Left ventricle myocardium inferior (tissue), 1 donor: ENCODE measurements at places on chromosomes 1 and 21. TPM values are rescaled to one million over a fixed set of nuclear protein-coding genes. Genes with fewer than 3 reads are reported as not detected.
A peak's percentile ranks its signal among the peaks of the same experiment; 100 is the strongest.

Gene VCAM1
- 4.0 TPM for total RNA-seq

Gene EPS8L3
- 0.11 TPM for total RNA-seq

Gene KRTAP19-2
- total RNA-seq = not detected

Gene INPP5B
- total RNA-seq = 10.9 TPM

Gene YIPF1
- 13.9 TPM for total RNA-seq

DNA sequence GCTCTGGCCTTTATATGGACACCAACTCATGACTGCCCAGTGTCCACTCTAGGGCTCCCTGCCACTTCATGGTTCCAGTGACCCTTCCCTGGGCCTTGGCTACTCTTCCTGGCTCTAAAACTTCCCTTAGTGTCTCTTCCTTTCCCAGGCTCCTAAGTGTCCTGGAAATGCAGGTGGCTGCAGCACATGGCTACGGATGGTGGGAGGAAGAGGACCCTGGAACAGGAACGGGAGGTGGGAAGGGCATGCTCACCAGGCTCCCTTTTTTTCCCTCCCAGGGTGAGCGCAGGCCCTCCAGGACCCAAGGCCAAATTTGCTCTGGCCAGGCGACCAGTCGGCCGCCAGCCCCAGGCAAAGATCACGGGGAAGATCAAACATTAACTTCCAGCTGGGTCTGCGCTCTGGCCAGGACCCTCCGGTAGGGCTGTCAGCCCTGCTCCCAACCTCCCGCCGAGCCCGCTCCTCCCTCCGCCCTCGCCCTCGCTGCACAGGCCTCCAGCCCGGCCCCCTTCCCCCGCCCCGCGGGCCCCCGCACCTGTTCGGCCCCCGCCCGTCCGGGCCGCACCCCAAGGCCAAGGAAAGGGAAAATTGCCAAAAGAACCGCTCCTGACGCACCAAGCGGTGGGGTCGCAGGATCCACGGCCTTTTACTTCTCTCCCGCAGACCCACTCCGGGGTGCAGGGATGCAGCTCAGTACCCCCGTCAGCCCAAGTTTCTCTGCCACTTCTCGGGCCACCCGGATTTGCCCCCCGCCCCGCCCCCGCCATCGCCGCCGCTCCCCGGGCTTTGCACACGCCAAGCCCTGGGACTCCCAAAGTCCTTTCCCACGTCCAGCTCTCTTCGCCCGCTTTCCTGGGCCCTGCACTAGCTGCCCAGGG lies 894 bp downstream of the TCEA3 start:
- no peaks in the 10 kb centered on the region for H3K27me3 ChIP-seq
- H3K4me1 ChIP-seq = peaks cover 67% of the 10 kb centered on the region

DNA sequence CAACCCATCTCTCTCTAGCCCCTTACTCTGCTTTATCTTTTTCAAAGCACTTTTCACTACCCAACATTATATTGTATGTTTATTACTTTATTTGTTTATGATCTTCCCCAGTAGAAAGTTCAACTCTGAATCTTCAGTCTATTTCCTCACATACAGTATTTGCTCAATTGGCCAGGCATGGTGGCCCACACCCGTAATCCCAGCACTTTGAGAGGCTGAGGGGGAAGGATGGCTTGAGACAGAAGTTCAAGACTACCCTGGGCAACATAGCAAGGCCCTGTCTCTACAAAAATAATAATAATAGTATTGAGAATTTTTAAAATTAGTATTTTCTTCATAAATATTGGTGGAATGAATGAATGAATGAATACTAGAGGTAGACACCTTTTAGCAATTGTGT lies 1.2 kb downstream of the STPG1 start:
- peak overlapping the region; percentile 80 for H3K4me3 ChIP-seq
- no peaks in the 10 kb centered on the region for H3K27me3 ChIP-seq
- DNase-seq = no peak

DNA sequence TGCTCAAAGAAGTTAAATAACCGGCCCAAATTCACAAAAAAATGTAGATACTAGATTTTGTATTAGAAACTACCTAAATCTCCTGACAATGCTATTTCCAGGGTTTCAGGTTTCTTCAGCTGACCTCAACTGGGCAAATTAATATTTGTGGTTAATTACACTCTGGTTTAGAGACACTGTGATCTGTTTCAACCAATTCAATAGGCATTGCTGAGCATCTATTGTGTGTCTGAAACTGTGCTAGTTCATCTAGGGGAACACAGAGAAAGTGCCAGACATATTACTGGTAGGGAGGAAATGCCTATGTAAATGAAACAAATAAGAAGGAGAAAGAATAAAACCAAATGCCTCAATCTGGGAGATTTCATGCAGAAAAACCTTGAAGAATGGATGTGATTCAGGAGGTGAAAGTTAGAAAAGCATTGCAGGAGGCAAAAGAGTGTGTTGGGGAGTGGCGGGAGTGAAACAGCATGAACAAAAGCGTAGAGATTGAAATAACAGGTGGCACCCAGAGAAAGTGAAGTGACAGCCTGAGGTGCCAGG lies 51.3 kb upstream of the IVNS1ABP start:
- no peak for DNase-seq
- no peak overlapping the region for H3K4me3 ChIP-seq
- no peak overlapping the region for H3K27ac ChIP-seq
- no peaks in the 10 kb centered on the region for H3K36me3 ChIP-seq

GRCh38 chr1:112304612-112305011 lies 91.4 kb upstream of the CTTNBP2NL start:
- H3K4me1 ChIP-seq = no peaks in the 10 kb centered on the region
- DNase-seq = no peak
- H3K4me3 ChIP-seq = no peak overlapping the region

DNA sequence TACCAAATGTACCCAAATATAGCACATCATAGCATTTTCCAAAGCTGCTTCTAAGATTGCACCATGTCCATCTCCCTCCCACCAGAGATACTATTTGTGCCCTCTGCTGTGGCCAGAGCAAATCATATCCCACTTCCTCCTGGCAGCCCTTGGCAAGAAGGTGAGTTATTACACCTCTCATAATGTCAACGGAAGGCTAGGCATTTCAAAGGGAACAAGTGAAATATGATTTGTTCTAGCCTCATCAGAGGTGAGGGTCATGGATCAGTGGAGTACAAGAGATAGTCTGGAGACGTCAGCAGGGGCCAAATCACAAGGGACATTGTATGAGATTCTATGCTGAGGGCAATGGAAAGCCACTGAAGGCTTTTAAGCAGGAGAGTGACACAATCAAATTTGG lies 90.2 kb upstream of the BCAR3 start:
- no peak overlapping the region for H3K27ac ChIP-seq
- peaks cover 33% of the 10 kb centered on the region for H3K4me1 ChIP-seq
- H3K4me3 ChIP-seq = no peak overlapping the region
- H3K36me3 ChIP-seq = no peaks in the 10 kb centered on the region
- no peaks in the 10 kb centered on the region for H3K27me3 ChIP-seq
- DNase-seq = no peak

DNA sequence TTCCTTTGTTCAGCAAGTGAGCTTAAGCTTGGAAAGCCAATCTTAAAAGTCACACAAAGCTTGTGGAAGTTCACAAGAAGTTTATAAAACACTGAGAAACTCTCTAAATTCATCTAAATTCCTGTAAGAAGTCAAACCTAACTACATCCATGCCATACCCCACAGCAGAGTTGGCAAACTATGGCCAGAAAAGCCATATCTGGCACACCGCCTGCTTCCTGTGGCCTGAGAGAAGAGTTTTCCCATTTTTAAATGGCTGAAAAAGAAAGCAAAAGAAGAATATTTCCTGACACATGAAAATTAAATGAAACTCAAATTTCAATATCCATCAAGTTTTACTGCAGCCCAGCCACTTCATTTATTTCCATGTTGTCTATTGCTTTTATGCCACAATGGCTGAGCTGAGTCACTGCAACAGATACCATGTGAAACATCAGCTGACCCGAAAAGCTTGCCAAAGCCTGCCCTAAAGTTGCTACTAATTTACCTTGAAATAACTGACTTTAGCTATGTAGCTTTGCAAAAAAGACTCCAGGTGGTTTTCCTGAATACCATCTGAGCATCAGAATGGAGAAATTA lies 237.1 kb downstream of the SLC45A1 start:
- H3K4me1 ChIP-seq = peaks cover 7% of the 10 kb centered on the region
- DNase-seq = no peak
- peaks cover 5% of the 10 kb centered on the region for H3K36me3 ChIP-seq
- H3K27me3 ChIP-seq = no peaks in the 10 kb centered on the region
- H3K4me3 ChIP-seq = no peak overlapping the region
- H3K27ac ChIP-seq = no peak overlapping the region

DNA sequence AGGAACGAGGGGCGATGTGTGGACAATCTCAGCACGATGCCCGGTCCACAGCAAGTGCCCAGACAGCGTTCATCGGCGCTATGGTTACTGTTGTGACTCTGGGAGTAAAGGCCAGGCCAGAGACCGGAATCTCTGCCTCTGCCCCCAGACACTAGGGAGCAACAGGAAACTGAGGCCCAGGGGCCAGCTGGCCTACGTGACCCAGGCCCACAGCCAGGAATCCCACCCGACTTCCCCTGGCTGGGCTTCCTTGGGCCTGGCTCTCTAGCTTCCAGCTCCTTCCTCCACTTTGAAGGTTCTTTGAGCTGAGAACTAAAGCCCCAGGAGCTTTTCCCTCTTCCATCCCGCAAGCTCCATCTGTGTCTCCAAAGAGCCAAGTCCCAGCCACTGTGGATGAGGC lies 4.6 kb downstream of the LRP8 start:
- no peak overlapping the region for H3K4me3 ChIP-seq
- no peak overlapping the region for H3K27ac ChIP-seq
- no peaks in the 10 kb centered on the region for H3K36me3 ChIP-seq
- peaks cover 35% of the 10 kb centered on the region for H3K27me3 ChIP-seq

GRCh38 chr1:183685112-183685713 lies 32.1 kb upstream of the APOBEC4 start:
- no peaks in the 10 kb centered on the region for H3K36me3 ChIP-seq
- no peak for DNase-seq
- no peaks in the 10 kb centered on the region for H3K27me3 ChIP-seq
- H3K4me1 ChIP-seq = peaks cover 24% of the 10 kb centered on the region

DNA sequence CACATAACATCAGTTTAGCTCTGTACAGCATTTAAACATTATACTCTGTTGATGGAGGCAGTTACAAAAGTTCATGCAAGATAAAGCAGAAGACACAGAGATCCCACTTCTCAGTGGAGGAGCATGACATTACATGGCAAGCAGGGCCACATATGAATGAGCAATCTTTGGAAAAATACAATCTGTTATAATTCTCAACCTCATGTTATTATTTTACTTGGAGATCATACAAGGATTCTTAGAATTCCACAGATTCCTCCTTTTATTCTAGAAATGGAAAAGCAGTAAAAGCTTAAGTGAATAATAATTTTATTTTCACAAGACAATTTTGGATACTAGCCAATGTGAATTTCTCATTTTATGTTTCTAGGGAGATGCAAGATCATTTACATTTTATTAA lies 66.6 kb downstream of the IFI44 start:
- H3K27me3 ChIP-seq = no peaks in the 10 kb centered on the region
- no peak overlapping the region for H3K4me3 ChIP-seq

DNA sequence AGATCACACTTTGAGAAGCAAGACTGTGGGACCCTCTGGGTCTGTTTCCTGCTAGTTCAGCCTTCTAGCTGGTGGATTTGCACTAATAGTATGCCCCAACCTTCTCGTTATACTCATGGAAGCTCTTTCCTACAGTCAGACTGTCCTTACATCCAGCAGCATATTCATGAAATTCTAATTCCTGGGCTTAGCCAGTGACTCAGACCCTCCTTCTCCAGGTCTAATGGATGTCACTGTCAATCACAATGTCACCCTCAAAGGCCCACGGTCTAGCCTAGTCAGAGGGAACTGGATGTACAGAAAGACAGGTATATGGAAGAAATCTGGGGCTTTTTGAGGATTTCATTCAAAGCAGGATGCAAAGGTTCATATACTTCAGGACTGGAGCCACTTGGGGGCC lies 72.4 kb downstream of the KCNJ15 start:
- H3K27me3 ChIP-seq = peaks cover 17% of the 10 kb centered on the region
- H3K4me1 ChIP-seq = peaks cover 7% of the 10 kb centered on the region
- no peak for DNase-seq
- H3K4me3 ChIP-seq = no peak overlapping the region
- no peaks in the 10 kb centered on the region for H3K36me3 ChIP-seq
- H3K27ac ChIP-seq = no peak overlapping the region

- DNase-seq = no peak
- no peaks in the 10 kb centered on the region for H3K4me1 ChIP-seq
- H3K4me3 ChIP-seq = no peak overlapping the region
- H3K27ac ChIP-seq = no peak overlapping the region
- H3K27me3 ChIP-seq = no peaks in the 10 kb centered on the region
These were observed 98.8 kb downstream of the ST3GAL3 start for GRCh38 chr1:43806183-43806582.

DNA sequence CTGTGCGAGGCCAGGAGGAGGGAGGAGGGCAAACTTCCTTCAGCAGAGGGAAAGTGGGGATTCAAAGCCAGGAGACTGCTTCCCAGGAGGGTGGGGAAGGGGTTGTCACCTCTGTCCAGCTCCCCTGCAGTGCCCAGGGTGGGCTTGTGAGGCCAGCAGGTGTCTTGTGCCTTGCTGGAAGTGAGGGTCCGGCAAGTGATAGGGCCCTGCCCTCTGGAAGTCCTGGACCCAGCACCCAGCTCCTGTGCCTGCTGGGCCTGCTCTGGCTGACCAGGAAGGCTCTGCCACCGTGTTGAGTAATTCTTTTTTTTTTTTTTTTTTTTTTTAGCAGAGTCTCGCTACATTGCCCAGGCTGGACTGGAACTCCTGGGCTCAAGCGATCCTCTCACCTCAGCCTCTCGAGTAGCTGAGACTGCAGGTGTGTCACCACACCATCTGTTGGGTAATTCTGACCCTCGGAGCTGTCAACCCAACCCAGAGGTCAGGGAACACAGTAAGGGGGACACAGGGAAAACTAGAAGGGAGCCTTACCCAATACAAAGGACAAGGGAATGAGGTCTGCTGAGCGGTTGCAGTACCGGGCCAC lies 1.0 kb downstream of the BEST4 start:
- no peak for DNase-seq
- peak overlapping the region; percentile 68 for H3K4me3 ChIP-seq
- H3K27ac ChIP-seq = peak overlapping the region; percentile 64
- H3K27me3 ChIP-seq = no peaks in the 10 kb centered on the region

- no peak for DNase-seq
- H3K4me1 ChIP-seq = peaks cover 94% of the 10 kb centered on the region
- H3K27me3 ChIP-seq = no peaks in the 10 kb centered on the region
These were observed 34.7 kb downstream of the ACOT11 start for GRCh38 chr1:54582566-54583306.

GRCh38 chr1:21308847-21309652 lies 18.8 kb upstream of the ECE1 start:
- H3K27ac ChIP-seq = peak overlapping the region; percentile 50
- DNase-seq = no peak
- no peaks in the 10 kb centered on the region for H3K27me3 ChIP-seq
- H3K4me3 ChIP-seq = no peak overlapping the region
